ENCODE measurements at places on chromosomes 7 and 10.

GRCh38 chr10:25531457-25532061, 356.8 kb downstream of the GPR158 start:
- no peak for DNase-seq

DNA sequence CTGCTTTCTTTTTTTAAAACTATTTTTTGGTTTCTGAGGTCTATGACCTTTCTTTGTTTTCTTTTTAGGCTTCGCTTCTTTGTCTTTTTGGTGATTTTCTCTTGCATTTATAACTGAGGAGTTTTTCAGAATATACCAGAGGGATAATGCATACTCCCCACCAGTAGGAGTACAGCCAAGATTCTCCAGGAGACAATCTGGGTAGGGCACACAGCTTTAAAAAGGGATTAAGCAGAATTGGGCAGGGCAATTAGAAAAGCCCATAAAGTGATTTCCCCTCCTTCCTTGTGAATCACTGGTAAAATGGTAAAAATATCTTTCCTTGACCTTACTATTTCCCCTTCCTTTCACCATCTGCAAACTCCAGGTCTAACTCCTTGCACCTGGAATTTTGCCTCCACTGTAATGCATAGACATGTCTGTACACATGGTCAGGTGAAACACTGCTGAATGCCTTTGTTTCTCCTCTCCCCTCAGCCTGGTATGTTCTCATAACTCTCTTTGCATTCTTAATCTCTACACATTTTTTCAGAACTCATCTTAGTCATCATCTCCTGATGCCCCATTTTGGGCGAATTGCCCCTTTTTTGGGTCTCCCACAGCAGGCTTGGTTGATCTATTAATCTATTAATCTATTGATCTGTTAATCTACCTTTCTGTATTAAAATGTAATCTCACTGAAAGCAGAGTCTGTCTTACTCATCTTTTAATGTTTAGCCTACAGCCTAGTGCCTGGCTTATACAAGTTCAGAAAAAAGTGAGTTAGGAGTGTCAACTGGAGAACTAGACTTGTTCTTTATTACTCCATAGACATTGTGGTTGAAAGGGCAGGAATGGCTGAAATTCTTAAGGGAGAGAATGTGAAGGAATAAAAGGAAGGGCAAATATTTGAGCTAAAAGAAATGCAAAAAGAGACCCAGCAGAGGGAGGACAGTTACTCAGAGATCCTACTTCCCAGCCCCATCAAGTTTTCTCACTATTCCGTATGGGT, 64.6 kb downstream of the MDFIC start:
- DNase-seq = no peak

- DNase-seq = no peak
Observed at GRCh38 chr10:80485946-80486764, 32.0 kb downstream of the TSPAN14 start.

DNA sequence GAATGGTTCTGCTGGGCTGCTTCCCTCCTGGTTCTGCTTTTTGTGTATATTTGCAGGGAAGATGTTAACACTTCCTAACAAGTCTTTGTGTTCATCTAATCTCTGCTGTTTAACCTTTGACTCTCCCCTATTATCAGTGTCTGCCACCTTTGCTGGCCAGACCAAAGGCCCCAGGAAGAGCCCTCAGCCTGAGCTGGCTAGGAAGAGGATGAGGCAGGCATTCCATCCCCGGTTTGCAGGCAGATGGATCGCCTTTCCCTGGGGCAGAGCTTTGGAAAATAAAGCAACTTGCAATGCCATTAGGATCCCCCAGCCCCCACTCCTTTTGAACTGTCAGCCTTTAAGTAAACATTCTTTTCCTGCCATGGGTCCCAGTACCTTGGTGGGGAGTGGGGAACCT, 19.0 kb downstream of the DPCD start:
- DNase-seq = no peak

DNA sequence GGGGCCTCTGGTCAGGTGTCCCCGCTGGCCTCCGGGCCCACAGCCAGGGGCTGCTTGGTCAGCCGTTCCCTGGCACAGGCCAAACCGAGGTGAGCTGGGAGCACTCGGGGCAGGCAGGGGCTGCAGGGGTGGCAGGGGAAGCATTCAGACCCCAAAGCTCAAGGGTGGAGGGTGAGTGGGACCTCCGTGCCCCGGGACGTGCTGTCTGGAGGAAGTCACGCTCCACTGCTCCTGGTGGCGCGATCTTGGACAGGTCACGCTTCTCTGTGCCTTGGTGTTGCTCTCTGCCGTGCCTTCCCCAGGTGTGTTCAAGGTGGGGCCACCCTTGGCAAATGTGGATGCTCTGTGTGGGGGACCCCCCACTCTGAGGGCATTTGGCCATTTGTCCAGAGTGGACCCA, 24.6 kb upstream of the ELFN1 start:
- no peak for DNase-seq

GRCh38 chr10:1249142-1249920, 193.1 kb downstream of the WDR37 start:
- DNase-seq = no peak

All from iPS-NIHi11 (cell line).